HTR-8/SVneo (cell line): ENCODE measurements at places on chromosomes 11 and 22.

DNA sequence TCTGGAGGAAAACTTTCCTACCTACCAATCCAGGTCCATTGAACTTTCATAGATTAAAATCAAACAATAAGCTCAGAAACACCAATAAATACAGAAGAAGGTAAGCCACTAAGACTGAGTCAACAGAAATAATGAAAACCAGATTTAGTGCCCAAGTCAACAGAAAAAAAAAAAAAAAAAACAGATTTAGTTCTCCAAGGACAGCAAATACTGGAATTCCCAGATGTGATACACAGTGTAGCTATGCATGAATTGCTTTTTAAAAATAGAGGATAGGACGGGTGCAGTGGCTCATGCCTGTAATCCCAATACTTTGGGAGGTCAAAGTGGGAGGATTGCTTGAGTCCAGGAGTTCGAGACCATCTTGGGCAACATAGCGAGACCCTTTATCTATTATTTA, 15.7 kb downstream of the DMC1 start:
- no peak for DNase-seq

GRCh38 chr11:66720899-66721470, 8.0 kb downstream of the SPTBN2 start:
- no peak for DNase-seq

DNA sequence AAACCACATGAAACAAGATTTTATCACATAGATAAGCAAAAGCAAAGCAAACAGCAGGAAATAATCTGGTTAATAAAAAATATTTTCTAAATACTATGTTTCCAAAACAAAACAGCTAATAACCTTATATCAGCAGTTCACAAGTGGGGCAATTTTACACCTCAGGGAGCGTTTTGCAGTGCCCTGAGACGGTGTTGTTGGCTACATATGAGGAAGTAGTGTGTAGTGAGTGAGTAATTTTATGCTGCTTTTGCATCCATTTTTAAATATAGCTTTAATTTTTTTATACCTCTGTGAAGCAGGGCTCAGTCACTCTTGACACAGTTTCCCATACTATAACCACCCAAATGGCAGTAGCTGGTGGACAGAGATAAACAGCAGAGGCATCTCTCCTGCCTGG, 438.5 kb upstream of the B3GAT1 start:
- no peak for DNase-seq

- DNase-seq = no peak
Measured at GRCh38 chr11:118002541-118003423, 16.6 kb downstream of the IL10RA start.

- DNase-seq = no peak
Measured at GRCh38 chr22:22404598-22405284, 103.8 kb downstream of the ZNF280B start.

DNA sequence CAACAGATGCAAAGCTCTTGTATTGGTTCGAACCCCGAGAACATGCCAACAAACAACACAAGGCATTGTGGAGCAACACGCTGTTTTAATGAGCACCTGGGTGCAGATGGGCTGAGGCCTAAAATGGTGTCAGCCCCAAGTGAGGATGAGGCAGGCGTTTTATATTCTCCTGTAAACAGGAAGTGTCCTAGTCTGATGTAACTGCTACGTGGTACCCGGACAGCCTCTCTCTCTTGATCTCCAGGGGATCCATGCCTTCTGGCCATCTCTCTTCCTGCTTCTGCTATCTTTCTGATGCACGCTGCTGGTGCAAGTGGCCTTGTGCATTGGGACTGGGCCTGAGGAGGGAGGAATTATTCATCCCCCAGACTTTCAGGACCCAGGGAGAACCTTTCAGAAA, 19.4 kb upstream of the VSTM5 start:
- DNase-seq = no peak

DNA sequence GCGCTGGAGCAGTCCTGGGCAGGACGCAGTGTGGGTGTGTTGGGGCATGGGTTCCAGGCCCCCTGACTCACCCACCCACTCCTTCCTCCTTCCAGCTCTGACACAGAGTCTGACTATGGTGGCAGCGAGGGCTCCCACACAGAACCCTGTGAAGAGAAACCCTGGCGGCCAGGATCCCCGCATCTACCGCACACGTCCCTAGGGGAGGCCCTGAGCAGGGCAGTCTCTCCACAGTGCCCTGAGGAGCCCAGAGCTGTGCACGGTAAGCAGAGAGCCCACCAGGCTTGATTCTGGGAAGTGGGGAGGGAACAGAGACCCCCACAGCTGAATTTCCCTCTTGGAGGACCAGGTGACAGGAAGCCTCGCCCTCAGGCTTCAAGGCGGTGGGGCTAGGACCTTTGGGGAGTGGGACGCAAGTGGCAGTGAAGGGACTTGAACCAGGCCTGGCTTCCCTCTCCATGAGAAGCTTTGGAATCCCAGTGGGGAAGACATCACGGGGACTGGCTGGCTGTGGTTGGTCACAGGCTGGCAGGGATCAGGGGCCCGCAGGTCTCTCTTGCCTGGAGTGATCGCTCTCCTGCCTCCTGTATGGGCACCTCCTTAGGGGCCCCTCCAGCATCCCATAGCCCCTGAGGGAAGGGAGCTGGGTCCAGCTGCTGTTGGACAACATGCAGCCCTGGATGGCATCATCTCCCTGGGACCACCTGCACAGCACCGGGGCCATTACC, 96.4 kb upstream of the PARVA start:
- DNase-seq = no peak

GRCh38 chr11:95892492-95892891, 31.4 kb downstream of the MTMR2 start:
- no peak for DNase-seq

DNA sequence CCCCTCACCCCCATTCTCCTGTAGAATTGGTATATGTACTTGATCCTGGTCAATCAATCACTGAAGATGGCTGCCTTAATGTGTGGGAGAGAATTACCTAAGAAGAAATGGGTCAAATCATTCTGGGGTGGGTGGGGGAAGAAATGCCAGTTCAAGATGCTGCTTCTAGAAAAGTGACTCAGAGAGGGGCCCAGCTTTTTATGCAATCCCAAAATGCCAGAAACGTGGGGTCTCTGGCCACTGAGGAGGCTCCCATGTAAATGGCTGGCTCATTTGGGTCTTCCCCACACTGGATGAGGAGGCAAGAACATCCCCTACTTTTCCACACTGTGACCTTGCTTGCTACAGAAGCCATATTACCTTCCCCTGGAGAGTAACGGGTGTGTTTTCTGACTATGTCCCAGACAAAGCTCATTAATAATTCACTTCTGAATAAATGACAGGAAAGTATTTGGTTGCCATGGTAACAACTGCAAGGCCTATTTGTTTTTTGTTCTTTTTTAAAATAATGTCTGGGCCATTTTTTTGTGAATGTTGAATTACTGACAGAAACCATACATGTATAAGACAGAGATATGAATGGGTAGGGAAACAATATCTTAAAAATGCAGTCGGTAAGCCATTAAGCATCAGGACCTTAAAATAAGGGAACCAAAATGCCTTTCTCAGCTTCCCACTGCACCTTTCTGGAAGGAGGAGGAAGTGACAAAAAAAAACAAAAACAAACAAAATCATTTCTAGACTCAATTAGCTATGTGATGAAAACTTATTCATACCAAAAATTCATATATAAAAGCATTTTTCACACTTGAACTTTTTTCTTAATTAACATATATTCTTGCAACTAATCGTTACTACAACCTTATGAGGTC, 32.0 kb downstream of the SLC1A2 start:
- DNase-seq = no peak

DNA sequence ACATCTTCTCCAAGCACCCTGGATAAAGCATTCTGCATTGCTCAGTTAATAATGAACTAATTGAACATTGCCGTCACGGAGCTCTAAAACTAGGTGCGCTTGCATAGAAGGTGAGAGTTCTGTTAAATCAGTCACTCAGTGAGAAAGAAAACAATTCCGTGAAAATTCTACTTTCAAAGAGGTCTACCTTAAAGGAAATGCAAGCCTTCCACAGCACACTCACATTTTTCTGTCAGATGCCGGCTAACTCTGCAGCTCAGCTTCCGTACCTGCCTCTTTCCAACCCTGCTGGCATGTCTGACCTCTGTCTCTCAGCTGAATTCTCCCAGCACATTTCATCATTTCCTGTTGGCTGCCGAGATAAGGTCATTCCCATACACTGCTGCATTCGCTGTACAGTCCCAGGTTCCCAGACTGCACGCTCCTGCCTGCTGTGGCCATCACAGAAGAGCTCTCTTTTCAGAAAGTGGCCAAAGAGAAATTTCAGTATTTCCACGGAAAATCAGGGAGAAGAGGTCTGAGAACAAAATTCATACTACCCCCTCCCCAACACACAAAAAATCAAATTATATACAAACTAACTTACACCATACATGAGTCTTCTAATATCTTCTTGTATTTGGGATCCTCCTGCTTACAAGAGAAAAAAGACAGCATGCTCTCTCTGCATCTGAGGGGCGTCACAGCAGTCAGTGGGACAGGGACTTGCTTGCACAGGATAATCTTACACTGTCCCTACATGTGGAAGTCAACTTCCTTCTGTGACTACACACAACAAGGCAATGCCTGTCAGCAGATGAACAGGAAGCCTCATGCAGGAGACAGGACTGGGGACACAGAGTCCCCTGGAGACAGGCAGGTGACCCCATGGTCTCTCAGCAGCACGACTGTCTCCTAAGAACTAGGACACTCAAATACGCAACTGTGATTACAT, 55.1 kb downstream of the PACSIN2 start:
- DNase-seq = peak; percentile 65

DNA sequence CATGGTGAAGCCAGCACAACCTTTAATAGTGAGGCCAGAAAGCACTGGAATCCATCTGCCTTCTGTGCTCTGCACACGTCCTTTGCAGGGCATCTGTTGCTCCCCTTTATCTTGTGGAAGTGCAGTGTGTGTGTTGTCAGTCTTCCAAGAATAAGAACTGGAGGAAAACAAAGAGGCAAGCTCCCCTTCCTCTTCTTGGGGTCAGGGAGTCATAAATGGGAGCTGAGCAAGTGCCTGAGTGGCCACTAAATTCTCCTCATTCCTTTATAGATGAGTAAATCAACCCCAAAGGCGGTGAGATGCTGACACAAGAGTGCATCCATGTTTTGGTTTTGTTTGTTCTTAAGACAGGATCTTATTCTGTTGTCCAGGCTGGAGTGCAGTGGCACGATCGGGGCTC, 38.3 kb downstream of the WT1 start:
- DNase-seq = no peak
